ENCODE measurements at places on chromosomes 2 and 18.

- DNase-seq = no peak
These were observed 89.9 kb upstream of the RANBP2 start for GRCh38 chr2:108629417-108629816.

DNA sequence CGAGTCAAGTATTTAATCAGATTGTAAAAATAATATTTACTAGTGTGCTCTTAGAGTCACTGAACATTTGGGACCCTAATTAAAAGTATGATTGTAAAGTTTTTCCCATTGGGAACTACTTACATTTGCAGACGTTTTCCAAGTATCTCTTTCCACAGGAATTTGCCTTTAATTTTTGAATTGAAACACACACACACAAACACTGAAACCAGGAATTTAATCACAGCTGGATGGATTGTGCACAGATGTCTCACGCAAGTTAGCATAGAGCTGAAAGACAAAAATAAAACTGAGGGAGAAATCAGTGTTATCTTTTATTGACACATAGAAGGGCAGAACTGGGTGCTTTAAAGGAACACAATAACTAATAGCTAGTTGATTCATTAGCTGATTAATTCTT, 230.7 kb downstream of the RND3 start:
- no peak for DNase-seq

DNA sequence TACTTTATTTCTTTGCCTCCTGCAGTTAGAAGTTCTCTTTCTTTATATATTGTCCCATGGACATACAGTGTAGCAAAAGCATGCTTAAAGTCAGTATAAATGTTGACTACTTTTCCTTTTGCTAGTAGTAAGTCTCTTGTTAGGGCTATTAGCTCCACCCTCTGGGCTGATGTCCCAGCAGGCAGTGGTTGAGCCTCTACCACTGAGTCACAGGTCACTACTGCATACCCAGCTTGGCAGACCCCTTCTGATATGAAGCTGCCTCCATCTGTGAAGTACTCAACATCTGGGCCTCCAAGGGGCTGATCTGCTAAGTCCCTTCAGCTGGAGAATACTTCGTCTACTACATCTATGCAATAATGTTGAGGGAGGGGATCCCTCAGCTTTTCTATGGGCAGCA, 61.0 kb upstream of the SLC35G4 start:
- no peak for DNase-seq

GRCh38 chr2:32952761-32953476, 6.2 kb downstream of the LTBP1 start:
- DNase-seq = no peak

GRCh38 chr18:13612196-13612997, 114.0 kb downstream of the FAM210A start:
- peak; percentile 63 for DNase-seq

DNA sequence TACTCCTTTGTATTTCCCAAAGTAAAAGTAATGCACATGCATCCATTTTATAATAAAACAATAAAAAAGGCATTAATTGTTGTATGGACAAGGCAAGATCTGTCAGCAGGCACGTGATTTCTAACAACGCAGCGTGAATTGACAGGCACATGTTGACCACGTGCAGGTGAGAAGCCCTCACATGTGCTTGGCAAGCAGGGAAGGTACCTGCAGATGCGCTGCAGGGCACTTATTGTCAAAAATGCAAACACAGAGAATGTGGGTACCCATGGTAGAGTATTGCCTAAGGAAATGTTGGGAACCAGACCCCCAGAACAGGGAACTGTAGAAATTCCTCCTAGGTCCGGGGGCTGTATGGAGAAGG, 515.0 kb upstream of the HS6ST1 start:
- no peak for DNase-seq

DNA sequence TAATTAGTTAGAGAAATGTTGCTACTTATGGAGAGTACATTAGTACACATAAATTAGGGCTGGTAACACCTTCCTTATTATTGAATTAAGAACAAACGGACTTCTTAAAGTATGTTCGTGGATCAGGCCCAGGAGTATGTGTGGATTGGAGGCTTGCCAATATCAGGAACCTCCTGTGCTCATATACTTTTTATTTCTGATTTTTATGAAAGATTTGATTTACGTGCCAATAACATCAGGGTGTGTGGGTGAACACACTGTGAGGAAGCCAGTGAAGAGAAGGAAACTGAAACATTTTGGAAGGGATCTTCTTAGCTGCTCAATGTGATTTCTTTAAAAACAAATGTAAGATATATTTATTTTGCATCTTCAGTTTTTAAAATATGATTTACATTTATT, 113.0 kb downstream of the EFEMP1 start:
- no peak for DNase-seq

DNA sequence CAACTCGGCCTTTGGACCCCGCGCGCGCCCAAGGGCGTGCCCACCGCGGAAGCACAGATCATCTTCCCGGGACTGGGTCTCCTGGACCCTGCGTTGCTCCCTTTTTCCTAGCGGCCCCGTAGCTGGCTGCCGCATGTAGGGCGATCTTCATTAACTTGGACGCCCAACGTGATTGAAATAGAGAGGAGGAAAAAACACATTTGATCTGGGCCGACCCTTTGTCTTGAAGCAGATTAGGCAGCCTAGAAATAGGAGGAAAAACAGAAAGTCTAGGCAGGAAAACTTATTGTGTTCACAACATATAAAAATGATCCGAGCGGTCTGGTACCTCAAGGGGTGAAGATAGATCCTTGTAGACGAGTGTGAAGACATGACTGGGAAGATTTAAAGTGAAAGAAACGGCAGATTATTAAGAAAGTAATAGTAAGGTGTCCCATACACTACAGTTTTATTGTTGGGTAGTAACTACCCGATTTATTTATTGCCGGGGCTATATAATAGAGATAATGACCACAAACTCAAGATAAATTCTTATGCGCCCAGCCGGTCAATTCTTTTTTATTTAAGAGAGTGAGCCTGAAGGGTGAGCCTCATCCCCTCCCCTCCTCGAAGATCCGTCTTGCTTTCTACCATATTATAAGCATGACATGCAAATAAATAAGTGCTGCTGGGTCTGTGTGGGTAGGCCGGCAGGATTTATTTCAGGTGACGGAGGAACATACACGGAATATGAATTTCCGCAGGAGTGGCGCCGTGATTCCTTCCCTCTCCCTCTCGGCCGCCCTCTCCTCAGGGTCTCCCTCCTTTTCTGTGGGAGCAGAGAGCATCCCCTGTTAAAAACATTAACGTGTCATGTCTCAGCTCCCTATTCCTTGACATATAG, 147.4 kb downstream of the MEIS1 start:
- no peak for DNase-seq

DNA sequence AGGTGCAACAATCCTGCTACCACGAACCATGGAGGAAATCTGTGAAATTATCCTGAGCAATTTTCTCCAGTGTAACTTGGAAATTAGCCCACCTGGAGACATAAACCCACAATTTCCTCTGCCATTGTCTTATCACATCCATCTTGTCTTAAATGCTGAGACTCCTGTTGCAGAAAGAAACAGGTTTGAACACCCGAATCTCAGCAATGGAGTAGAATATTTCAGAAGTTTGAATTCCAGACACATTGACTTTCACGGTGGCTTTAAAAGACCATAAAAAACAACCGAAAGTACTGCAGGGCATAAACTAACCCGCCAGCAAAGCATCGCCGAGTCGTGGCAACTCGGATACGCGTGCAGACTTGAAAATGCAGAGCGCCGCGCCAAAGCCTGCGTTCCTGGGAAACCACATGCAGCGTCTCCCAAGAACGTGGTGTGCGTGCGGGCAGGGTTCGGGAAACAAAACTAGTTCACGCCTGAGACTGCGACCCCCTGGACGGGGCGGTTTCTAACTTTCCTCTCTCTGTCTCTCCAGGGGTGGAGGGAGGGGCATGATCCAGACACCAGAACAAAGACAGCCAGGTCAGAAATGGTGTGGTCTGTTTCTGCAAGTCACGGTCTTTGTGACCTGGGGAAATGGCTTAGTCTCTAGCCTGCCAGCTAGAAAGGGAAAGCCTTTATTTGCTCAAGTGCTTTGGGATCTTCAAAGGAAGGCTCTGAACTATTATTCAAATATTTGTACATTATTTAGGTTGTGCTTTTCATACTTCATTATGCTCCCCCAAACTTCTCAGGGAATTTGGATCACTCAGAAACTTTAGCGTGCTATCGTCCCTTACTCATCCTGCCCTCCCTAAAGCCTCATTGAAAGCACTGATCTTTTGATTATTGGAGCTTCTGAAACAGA, 26.9 kb upstream of the KCTD1 start:
- no peak for DNase-seq

DNA sequence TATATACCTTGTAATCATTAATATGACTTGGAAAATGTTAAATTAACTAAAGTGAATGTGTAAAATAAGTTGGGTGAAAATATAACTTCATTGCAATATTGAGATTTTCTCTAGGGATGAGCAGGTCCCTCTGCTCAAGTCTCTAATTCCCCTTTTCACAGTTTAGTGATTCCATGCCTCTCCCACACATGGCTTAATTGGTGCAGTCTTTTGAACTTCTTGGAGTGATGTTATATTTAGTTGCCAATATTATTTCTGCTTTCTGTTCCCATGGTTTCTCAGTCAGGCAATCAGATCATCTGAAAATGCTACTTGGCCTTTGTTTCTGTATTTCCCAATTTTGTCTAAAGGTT, 233.7 kb upstream of the SPOPL start:
- DNase-seq = no peak

- no peak for DNase-seq
These were observed 71.0 kb upstream of the DAPL1 start for GRCh38 chr2:158723921-158724802.

GRCh38 chr2:45494275-45494977, 116.6 kb downstream of the SRBD1 start:
- no peak for DNase-seq

DNA sequence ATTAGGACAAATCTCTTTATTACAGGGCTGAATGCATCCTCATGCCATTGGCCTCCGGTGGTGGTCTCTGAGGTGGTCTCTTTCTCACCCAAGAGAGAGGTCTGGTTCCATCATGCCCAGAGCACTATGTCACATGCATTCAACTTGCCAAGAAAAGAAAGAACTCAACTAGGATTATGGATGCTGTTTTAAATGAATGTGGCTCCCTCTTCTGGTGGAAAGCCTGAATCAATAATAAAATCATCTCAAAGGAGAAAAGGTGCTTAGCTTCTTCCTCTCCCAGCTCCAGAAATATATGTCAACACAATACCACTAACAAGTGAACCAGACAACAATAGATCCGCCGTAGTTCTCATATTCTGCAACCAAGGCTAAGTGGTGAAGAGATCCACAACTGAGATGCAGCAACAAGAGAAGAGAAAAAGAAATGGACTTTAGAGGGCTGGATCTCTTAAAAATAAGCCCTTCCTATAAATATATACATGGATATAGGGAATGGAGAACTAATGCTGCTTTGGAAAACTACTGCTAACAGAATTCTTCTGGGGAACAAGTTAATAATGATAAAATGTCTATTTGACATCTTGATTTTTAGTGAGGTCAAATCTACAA, 396.8 kb downstream of the NCKAP5 start:
- DNase-seq = no peak

DNA sequence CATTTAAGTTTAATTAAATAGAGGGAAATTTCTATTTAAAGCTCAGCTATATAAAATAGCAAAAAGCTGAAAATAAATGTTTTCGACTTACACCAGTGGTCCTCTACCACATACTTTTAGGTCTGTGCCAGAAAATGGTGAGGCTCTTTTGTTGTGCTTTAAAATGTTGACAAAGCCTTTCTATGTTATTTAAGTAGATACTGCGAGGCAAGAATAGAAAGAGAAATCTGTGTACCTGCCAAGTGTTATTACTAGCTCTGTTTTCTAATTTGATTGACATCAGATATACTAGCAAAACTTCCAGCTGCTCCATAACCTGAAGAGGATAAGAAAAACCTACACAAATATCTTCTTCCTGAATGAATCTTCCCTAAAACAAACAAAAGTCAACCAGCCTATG, 53.6 kb downstream of the LPIN2 start:
- DNase-seq = no peak

DNA sequence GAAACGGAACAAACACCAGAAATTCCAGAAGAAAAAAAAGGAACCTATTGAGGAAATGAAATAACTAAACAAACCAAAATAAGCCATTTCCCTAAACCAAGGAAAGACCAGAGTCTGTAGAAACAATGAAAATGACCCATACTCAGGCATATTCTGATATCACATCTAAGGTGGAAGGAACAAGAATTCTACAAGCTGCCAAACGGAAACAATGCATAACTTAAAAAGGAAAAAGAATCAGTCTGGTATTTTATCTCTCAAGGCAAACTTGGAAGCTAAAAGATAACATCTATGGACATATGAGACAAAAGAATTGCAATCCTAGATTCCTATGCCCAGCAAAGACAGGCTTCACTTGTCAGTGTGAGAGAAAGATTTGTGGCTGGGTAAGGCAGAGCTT, 326.2 kb downstream of the PDE11A start:
- DNase-seq = no peak

GRCh38 chr2:207533461-207534008, 3.8 kb downstream of the CREB1 start:
- no peak for DNase-seq

GRCh38 chr2:153551698-153552097, 73.1 kb upstream of the RPRM start:
- DNase-seq = no peak

DNA sequence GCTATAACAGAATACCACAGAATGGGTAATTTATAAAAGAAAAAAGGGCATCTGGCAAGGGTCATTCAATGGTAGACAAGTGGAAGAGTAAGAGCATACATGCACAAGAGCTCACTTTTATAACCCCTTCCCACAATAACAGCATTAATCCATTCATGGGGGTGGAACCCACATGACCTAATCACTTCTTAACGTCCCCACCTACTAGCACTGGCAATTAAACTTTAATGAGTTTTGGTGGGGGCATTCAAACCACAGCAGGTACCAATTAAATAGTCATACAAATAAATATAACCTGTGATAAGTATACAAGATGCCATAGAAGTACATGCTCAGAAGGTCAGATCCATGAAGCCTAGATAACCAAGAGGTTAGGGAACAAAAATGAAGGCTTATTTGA, 48.6 kb downstream of the ROCK1 start:
- no peak for DNase-seq

- no peak for DNase-seq
These were observed 25.1 kb upstream of the ARHGAP25 start for GRCh38 chr2:68709421-68709911.

DNA sequence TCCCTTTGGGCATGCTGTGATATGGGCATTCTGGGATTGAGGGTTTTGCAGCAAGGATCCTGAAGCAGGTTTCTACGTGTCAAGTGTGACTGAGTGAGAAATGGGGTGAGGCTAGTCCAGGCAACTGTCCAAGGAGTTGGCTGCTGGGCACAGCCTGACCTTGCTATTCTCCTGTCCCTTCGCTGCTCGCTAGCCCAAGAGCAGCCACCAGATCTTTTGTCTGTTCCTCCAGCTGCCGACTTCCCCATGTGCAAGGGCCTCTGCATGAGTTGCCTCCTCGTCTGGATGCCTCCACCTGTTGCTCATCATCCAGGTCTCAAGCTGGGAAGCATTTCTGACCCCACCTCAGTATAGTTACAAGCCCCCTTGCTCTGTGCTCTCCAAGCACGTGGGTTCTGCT, 71.1 kb downstream of the DYSF start:
- no peak for DNase-seq

All from T-helper 1 cell (primary cell).